ENCODE measurements at places on chromosomes 4 and X. TPM values are rescaled to one million over a fixed set of nuclear protein-coding genes. Genes with fewer than 3 reads are reported as not detected.

Gene KLHL4
- 0.50 TPM for total RNA-seq

Gene BEX3
- 309 TPM for total RNA-seq

Gene PPP4R3C
- total RNA-seq: not detected

Gene GATA1
- not detected for total RNA-seq

Gene SLC10A7
- 4.6 TPM for total RNA-seq

Gene C1QTNF7
- 1.2 TPM for total RNA-seq

Gene CDS1
- total RNA-seq: 0.34 TPM

Gene PACRGL
- 19.3 TPM for total RNA-seq

Gene MYOZ2
- total RNA-seq: not detected

Gene GLOD5
- not detected for total RNA-seq

Gene TMSB15B
- 9.1 TPM for total RNA-seq

Gene CENPVL1
- total RNA-seq: not detected

Gene TMPRSS11F
- total RNA-seq: not detected

Gene PCDH11X
- not detected for total RNA-seq

Gene CENPVL2
- not detected for total RNA-seq

Gene CYLC1
- not detected for total RNA-seq

Gene ELOVL6
- 40.3 TPM for total RNA-seq

Gene NPFFR2
- total RNA-seq: not detected

Gene AMBN
- total RNA-seq: not detected

All from bronchus fibroblast of lung (primary cell).